ENCODE measurements at places on chromosomes 5 and 9.

DNA sequence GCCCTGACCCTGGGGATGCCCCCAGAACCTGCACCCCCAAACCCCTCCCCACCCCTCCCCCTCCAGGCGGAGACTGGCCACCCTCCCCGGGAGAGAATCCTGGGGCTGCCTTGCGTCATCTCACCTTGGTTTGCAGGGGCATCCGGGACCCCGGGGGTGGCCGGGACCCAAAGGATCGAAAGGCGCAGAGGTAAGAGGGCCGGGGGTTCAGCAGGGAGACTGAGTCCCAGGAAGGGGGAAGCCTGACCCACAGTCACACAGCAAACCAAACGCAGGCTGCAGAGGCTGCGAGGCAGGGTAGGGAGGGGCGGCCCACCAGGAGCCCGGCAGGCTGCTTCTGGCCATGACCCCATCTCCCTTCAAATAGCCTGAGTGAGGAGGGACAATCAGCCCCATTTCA lies 33.8 kb upstream of the ORM1 start:
- DNase-seq, result no peak

DNA sequence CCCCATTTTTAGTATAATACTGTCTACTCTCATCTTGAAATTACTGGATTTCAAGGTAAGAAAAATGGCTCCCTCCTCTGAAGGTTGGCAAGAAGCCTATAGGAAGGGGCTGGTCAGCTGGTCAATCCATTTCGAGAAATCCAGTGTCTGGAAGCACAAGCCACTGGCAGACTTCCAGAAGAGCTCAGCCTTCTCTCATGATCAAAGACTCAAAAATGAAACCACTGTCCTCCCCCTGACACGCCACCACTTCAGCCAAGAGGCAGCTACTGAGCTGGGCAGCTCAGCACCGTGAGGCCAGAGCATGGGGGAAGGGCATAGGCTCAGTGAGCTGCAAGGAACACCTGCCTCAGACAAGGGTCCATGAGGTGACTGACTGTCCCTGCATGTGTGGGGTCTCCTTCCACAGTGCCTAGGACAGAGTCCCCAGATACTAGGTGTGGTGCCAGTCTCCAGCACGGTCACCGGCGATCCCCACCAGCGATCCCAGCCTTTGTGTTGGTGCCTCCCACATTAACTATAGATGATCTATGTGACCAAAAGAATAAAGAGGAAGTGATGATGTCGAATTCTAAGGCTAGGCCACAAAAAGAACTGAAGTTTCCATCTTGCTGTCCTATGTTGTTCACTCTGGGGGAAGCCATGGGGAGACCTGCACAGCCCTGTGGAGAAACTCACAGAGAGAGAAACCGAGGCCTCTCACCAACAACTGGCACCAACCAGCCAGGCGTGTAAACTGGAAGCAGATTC lies 100.1 kb upstream of the LRRTM2 start:
- no peak for DNase-seq

DNA sequence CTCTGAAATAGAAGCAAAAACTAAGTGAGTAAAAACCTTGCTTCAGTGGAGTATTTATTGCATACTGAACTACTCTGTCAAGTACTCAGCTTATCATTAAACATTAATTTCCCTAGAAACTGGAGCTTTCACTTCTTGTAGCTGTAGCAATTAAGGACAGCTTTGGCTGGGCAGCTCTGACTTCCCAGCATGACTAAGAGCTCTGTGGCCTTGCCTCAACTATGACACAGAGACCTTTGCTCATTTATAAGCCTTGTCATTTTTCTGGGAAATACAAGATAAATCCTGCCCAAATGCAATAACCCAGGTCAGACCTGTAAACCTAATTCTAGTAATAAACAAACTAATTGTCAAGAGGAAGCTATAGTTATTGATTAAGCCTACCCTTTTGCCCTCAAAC lies 65.4 kb upstream of the STK32A start:
- no peak for DNase-seq

DNA sequence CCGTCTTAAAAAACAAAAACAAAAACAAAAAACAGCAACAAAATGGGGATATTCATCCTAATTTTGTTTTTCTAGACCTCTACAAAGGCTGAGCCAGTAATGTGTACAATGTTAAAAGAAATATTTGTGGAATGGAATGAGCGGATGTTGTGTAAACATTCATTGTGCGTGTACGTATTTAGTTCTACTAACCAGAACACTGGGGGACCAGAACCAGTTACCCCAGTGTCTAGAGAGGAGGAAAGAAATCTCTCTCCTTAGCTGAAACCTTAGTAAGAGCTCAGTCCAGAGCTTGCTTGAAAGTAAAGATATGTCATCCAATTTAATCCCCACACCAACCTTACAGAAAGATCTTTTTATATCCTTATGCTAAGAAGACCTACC lies 106.7 kb upstream of the CPEB4 start:
- DNase-seq, result no peak

- DNase-seq, result no peak
Observed at GRCh38 chr5:33474004-33474403, 33.2 kb downstream of the TARS1 start.

Data from T-cell (primary cell).